ENCODE measurements at places on chromosomes 2 and 18.

- DNase-seq, result no peak
Observed at GRCh38 chr2:33804155-33804554, 205.1 kb upstream of the FAM98A start.

GRCh38 chr2:230430957-230431910 is 15.2 kb downstream of the SP100 start:
- no peak for DNase-seq

- no peak for DNase-seq
Observed at GRCh38 chr2:41936771-41937463, 110.9 kb upstream of the PKDCC start.

GRCh38 chr2:3500326-3500899 is 18.9 kb downstream of the ADI1 start:
- no peak for DNase-seq
